T-cell (primary cell): ENCODE measurements at places on chromosomes 4 and X.

DNA sequence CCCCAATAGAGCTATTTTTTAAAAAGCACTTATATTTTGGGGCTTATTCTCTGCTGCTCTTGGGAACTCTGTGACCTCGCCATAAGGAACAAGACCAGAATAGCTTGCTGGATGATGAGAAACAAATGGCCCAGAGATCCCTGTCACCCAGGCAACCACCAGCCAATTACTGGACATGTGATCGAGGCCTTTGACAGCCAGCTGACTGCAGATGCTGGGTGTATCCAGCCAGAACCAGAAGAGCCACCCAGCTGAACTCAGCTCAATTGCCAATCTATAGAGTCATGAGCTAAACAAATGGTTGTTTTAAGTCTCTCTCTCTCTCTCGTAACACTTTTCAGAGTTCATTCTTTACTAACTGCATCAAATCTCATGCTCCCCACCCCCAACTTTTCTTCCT, 24.4 kb upstream of the CITED1 start:
- H3K27ac ChIP-seq: no peak overlapping the region
- no peaks in the 10 kb centered on the region for H3K4me1 ChIP-seq
- no peak for DNase-seq
- no peaks in the 10 kb centered on the region for H3K27me3 ChIP-seq
- no peaks in the 10 kb centered on the region for H3K36me3 ChIP-seq

DNA sequence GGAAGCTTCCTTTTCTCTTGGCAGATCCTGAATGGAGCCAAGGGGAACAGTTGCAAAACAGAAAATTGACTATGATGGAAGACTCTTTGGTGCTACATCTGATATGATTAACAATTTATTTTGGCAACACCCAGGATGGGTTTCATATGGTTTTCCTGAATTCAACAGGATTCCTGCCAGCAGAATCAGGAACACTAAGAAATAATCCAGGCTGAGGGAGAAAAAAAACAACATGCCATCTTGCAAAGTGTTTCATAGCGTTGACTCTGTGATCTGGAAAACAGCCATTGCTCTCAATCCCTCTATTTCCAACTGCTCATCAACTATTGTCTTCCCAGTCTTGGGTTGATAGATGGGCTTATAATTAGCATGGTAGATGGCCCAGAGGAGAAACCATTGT, 303.8 kb upstream of the KLF3 start:
- no peak overlapping the region for H3K27ac ChIP-seq
- H3K27me3 ChIP-seq: no peaks in the 10 kb centered on the region
- H3K4me3 ChIP-seq: no peak overlapping the region
- no peak for DNase-seq
- no peaks in the 10 kb centered on the region for H3K4me1 ChIP-seq

DNA sequence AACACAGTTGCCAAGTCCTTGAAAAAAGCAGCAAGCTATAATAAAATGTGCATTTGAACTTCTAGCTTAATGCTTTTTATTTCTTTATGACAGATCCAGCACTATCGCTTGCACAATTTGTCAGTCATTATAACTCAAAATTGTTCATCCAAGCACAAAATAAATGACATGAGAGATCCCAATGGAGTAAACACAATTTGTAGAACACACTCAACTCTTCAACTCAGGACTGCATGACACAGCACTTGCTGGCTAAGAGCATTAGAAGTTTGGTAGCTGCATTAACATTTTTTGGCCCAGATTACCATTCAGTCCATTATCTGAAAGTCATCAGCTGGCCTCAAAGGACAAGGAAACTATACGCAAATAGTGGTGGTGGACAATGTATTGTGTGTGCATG, 530.1 kb downstream of the INPP4B start:
- no peaks in the 10 kb centered on the region for H3K27me3 ChIP-seq
- no peak overlapping the region for H3K27ac ChIP-seq
- peaks cover 37% of the 10 kb centered on the region for H3K36me3 ChIP-seq
- no peak overlapping the region for H3K4me3 ChIP-seq

DNA sequence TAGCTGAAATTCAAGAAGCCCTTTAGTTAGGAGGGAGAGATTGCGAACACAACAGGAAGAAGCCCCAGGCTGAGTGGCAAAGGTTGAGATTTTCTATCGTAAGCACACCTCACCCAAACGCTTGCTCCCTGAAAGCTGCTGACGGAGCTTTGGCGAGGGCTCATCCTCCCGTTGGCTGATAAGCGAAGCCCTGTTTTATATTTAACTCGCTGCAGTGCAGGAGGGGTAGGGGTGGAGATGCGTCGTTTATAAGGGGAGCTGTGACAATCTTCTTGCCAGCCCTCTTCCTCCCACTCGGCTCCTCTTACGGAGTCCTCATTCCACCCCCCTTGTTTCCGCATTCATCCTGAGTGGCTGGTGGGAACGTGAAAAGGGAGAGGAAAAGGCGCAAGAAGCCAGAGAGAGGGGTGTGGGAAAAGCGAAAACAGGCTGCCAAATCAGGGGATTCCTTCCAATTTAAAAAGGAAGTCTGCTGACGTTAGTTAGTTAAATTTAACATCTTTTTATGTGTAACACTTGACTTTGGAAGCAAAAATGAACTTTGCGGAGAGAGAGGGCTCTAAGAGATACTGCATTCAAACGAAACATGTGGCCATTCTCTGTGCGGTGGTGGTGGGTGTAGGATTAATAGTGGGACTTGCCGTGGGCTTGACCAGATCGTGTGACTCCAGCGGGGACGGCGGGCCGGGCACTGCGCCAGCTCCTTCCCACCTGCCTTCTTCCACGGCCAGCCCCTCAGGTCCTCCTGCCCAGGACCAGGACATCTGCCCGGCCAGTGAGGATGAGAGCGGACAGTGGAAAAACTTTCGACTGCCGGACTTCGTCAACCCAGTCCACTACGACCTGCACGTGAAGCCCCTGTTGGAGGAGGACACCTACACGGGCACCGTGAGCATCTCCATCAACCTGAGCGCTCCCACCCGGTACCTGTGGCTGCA, at the start of gene ENPEP:
TSS of gene ENPEP (plus strand) at position 275 of the 938 bp plus-strand sequence. CDS start at position 535, 260 bp downstream.
- no peaks in the 10 kb centered on the region for H3K4me1 ChIP-seq
- peaks cover 10% of the 10 kb centered on the region for H3K27me3 ChIP-seq
- no peak within 1 kb of the TSS for H3K27ac ChIP-seq
- no peaks in the 10 kb centered on the region for H3K36me3 ChIP-seq
- H3K4me3 ChIP-seq: no peak within 1 kb of the TSS

- H3K4me3 ChIP-seq: no peak overlapping the region
- no peaks in the 10 kb centered on the region for H3K4me1 ChIP-seq
- H3K36me3 ChIP-seq: no peaks in the 10 kb centered on the region
- no peak for DNase-seq
- no peak overlapping the region for H3K27ac ChIP-seq
Measured at GRCh38 chrX:147364896-147365295, 546.8 kb upstream of the FMR1 start.

DNA sequence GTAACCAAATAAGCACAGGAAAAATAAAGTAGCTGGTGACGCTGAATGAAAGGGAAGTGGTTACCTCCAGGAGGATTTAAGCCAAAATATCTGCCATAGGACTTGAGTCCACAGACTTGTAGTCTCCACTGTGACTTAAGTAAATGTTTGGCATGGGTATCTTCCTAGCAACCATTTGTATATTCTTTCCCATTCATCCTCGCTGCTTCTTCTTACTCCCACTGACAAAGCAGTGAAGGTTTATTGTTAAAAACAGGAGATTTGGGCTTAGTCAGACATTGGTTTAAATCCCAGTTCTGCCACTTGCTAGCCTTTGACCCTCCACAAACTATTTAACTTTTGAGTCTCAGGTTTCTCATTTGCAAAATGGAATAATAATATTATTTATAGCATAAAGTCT, 22.3 kb downstream of the COL4A6 start:
- H3K27ac ChIP-seq: no peak overlapping the region
- no peaks in the 10 kb centered on the region for H3K36me3 ChIP-seq
- no peak for DNase-seq
- H3K4me3 ChIP-seq: no peak overlapping the region

DNA sequence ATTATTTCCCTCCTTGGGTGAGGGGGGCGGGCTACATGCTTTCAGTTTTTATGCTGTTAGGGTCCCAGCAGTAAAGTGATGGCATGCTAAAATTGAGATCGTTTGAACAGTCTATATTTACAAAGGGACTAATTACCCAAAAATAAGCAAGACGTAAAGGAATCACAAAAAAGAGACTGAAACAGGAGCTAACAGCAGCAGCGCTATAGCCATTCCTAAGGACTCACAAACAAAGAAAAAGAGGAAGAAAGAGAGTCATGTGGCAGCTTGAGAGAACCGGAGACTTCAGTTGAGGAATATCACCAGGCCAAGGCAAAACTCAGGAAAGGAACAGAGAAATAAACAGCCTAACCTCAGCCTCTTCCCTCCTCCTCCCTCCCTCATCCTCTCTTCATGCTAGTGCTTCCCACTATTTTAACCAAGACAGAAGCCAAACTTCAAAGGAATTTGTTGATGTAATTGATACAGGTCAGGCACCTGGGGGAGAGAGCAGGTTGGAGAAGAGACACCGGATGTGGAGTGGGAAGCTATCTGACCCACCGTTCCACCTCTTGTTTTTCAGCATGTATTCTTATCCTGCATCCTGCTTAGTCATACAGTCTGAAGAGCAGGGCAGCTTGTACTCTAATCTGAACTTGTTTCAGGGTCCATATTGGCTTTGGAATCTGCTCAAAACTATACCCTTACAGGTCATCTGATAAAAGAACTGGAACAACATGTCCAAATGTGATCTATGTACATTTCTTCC, 383.7 kb downstream of the NAF1 start:
- no peaks in the 10 kb centered on the region for H3K27me3 ChIP-seq
- no peak overlapping the region for H3K27ac ChIP-seq
- H3K36me3 ChIP-seq: no peaks in the 10 kb centered on the region

GRCh38 chr4:183362916-183363542, 40.8 kb upstream of the CLDN24 start:
- DNase-seq: no peak
- no peak overlapping the region for H3K4me3 ChIP-seq
- H3K36me3 ChIP-seq: no peaks in the 10 kb centered on the region
- no peak overlapping the region for H3K27ac ChIP-seq
- no peaks in the 10 kb centered on the region for H3K27me3 ChIP-seq

DNA sequence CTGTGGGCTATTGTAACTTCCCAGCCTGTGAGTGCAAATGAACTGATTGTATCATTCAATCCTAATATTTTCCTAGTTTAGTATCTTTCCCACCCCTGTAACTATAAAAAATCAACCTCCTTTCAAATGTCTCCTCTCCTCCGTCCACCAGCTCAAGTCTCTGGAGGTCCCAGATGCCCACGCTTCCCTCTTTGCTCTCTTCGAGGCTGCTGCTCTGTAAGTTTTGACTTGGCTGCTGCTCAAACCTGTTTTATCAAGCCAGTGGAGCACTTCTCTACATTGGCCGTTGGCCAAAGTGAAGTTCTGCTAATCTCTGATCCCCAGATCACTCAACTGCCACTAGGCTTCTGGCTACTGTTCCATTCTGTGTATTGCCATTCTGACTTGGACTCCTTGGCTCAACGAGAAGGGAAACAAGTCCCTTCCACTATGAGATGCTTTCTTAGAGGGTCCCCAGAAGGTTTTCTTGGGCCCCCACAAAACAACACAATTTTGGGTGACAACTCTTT, 60.7 kb upstream of the RAPGEF2 start:
- H3K36me3 ChIP-seq: no peaks in the 10 kb centered on the region
- no peak for DNase-seq
- no peak overlapping the region for H3K27ac ChIP-seq
- no peaks in the 10 kb centered on the region for H3K4me1 ChIP-seq

DNA sequence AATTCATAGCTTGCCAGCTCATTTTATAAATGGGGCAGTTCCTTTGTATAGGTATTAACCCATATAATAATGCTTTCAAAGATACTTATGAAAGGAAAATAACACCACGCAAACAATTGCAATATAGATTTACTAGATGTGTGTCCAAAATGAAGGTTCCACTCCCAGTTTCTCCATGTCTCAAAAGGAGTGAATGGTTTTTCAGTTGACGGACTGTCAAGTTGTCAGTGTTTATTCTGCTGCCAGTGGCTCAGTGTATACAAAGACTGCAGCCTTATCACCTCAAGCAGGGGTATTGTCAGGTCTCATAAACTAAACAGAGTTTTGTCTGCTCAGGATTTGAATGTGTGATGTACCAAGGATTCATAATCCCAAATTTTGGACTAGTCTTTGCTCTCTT, 585.3 kb upstream of the ATOH1 start:
- no peaks in the 10 kb centered on the region for H3K27me3 ChIP-seq
- no peak for DNase-seq
- H3K27ac ChIP-seq: no peak overlapping the region
- H3K36me3 ChIP-seq: no peaks in the 10 kb centered on the region

DNA sequence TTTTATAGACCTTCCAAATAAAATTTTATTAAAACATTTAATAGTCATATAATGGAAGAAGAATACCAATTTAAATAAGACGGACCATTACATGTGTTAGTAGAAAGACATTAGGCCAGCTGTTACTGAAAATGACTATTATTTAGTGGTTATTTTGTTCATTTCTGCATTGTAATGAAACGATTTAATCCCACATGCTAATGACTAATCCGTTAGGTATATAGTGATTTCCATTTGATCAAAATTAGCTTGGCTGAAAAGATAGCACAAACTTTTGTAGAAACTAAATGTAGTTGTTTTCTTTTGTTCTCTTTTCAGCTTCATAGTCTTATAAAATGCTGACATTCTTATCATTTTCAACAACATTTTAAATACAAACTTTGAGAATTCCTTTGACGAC, 556.1 kb upstream of the TENM3 start:
- H3K4me3 ChIP-seq: no peak overlapping the region
- DNase-seq: no peak
- H3K27me3 ChIP-seq: no peaks in the 10 kb centered on the region
- no peak overlapping the region for H3K27ac ChIP-seq

DNA sequence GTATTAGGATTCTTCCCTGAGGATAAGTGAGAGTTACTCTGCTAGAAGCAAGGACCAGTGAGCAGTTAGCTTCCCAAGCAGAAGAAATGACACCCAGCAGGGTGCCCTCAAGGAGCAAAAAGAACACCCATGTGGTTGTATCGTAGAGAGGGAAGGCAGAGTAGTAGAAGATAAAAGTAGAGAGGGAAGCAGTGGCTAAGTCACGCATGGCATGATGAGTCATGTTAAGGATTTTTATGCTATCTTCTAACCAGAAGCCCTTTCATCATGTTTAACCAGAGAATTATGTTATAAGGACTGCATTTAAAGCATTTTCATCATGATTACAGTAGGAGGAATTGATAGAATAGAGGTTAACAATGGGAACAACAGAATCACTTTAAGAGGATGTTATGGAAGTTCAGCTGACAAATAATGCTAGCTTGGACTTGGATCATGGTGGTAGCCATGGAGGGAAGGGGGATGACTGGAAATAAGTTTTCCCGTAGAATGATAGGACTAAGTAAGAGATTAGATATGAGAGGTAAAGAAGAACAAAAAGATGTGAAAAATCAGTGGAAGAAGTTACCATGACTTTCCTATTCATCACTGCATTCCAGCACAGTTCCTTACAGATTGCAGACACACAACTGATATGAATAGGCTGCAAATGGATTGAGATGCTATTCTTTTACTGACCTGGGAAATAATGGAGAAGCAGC, 383.5 kb upstream of the INTU start:
- no peak overlapping the region for H3K27ac ChIP-seq
- no peaks in the 10 kb centered on the region for H3K27me3 ChIP-seq
- H3K4me1 ChIP-seq: no peaks in the 10 kb centered on the region
- no peaks in the 10 kb centered on the region for H3K36me3 ChIP-seq
